ENCODE measurements at places on chromosomes 13 and 19.

GRCh38 chr13:47036294-47037008 is 139.6 kb upstream of the HTR2A start:
- DNase-seq = no peak

DNA sequence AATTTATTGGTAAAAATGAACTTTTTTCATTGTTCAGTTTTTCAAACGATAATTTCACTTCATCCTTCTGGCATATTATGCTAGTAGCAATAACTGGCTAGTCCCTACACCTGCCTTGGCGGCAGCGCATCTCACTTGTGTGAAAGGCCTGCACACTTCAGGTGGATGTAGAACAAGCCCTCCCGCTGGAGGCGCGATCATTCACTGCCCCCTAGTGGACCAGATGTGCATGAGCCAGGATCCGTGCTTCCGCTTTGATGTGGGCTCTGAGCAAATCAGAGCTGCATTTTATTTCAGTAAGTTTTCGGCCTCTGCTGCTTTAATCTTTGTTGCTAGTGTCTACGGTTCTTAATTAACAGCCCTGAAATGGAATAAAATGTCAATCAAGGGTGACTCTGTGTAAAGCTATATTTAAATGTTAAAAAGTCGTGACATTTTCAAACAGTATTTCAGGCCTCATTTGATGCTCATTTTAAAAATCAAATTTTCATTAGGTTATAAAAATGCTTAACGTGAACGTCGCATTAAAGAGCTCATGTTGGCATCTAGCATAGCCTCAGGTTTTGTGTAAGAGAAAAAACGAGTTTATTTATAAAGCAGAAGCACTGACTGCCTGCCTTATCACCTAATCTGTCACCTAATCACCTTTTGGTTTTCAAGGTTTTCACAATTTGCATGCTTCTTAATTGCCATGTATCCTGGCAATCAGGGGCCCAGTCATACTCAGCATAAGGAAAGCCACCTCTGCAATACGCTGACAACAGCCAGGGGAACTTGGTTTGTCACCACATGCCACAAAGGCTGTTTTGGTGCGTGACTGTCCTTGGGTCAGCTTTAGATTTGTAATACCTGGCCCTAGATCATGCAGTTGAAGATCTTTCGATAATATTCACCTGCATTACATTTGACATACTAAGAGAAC is 112.2 kb downstream of the TEX26 start:
- DNase-seq = peak; percentile 90

DNA sequence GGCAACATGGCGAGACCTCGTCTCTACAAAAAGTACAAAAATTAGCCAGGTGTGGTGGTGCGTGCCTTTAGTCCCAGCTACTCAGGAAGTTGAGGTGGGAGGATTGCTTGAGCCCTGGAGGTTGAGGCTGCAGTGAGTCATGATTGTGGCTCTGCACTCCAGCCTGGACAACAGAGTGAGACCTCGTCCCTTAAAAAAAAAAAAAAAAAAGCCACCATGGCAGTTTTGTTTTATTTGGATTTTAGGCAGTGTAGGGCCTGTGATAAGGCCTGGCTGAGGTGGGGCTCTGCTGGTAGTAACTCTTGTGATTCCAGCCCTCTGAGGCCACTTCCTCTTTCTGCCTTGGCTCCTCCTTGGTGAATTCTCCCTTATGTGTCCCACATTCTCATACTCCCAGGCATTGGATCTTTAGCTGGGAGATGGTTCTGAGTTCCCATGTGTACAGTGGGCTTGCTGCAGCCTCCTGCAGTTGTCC is 39.2 kb downstream of the GATAD2A start:
- DNase-seq = peak; percentile 66

GRCh38 chr13:97018029-97018819 is 23.9 kb upstream of the OXGR1 start:
- DNase-seq = no peak

GRCh38 chr13:50320271-50320862 is 305.1 kb downstream of the KCNRG start:
- no peak for DNase-seq

- no peak for DNase-seq
These were observed 34.2 kb downstream of the GPR42 start for GRCh38 chr19:35404879-35405622.

DNA sequence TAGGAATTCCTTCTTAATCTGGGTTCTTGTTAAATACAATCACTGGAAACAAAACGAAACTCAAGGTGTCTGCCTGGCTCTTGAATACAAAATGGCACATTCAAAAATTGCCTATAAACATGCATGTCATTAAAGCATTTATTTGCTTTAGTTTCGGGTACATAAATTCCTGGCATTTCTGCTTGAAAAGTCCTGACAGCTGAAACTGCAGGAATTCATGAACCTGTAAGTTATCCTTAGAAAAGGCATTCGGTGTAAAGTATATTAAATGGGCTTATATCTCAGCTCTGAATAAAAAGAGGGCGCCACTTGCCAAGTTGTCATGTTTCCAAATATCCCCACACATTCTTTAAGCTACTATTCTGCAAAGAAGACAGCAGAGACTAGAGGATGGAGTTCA is 32.9 kb downstream of the RXFP2 start:
- no peak for DNase-seq

DNA sequence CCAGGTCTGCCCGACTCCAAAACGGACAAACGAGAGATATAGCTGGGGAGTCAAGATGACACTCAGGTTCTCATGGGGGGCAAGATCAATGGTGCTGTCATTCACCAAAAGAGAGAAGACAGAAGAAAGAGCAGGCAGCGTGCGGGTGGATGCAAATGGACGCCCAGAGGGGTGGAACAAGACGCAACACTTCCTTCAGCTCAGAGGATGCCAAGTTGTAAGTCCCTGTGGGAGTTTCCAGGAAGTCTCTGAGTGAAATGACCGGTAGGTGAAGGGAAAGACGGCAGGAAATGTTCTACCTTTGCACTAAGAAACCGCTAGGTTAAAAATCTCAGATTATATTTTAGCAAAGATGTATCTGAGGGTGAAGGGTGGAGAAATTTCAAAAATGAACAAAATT is 26.5 kb downstream of the TUBGCP3 start:
- no peak for DNase-seq

GRCh38 chr13:75050419-75051046 is 431.4 kb downstream of the TBC1D4 start:
- no peak for DNase-seq

DNA sequence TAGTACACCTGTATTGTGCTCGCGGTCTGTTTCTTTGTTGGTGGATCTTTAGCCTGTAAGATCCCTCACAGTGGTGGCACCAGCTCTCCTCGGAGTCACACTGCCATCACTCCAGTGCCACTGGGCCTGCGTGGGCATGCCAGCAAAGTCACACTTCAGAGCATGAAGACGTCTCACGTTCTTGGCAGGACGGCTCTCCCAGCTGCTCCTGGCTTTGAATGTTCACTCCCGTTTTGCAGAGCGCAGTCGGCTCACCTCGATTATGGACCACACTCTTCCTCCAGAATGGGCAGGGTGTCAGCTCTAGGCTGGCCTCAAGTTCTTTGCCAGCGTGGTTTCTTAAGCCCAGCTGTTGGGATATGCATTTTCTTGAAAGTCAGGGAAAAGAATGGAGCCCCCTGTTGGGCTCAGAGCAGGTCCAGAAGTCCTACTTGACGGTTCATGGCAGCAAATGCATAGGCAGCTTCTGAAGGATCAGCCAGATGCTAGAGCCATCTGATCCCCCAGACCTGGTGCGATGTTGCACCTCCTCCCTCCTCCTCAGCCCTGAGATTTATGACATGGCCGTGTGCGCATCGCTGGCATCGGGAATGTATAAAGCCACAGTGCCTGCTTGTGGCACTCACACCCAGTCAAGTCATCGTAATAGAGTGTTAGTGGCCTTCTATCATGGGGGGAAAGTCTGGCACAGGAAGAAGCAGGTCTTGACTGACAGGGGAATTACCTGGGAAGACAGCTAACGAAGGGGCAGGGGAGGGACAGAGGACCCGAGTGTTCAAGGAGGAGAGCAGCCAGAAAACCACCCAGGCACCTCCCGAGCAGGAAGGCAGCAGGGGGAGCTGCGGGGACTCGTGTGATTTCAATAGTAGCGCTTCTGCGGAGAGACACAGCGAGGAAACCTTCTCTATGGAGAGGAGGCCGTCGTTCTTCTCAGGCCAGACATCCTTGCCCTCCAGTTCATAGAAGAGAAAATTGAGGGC is 40.2 kb upstream of the NPAS1 start:
- DNase-seq = no peak

DNA sequence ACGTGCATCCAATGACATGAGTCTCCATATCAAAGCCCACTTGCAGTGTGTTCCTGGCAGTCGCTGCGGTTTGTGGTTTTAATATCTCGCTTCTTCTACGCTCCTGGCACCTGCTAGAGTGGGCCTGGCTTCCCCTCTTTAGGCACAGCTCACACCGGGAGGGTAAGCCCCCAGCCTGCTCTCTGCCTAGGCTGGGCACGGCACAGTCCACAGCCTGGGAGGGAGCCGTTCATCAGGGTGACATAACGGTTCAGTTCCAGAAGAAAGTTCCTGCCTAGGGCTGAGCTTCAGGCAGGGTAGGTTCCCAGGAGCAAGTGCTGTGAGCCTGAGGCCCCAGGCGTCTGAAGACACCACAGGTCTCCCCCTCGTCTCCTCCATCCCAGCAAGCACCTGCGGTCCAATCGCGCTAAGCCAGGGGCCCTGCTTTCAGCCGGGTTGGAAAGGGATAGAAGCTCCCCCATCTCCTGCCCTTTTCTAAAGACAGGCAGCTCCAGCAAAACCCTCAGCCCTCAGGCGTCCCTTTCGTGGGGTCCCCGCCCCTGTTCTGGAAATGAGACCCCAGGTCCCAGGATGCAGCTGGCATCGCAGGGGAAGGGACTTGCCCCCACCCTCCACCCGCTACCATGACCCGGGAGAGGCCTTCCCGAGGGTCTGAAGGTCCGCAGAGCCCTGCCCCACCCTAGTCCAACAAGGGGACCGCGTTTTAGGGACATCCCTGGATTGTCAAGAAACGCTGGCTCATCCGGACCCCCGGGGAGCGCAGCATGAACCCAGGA is 121.6 kb upstream of the ZNF507 start:
- no peak for DNase-seq

GRCh38 chr19:8700956-8701355 is 2.4 kb upstream of the ACTL9 start:
- no peak for DNase-seq

- no peak for DNase-seq
These were observed 5.7 kb upstream of the PEX11G start for GRCh38 chr19:7494416-7495098.

- DNase-seq = no peak
These were observed 342.7 kb downstream of the TBC1D4 start for GRCh38 chr13:75139291-75139690.

DNA sequence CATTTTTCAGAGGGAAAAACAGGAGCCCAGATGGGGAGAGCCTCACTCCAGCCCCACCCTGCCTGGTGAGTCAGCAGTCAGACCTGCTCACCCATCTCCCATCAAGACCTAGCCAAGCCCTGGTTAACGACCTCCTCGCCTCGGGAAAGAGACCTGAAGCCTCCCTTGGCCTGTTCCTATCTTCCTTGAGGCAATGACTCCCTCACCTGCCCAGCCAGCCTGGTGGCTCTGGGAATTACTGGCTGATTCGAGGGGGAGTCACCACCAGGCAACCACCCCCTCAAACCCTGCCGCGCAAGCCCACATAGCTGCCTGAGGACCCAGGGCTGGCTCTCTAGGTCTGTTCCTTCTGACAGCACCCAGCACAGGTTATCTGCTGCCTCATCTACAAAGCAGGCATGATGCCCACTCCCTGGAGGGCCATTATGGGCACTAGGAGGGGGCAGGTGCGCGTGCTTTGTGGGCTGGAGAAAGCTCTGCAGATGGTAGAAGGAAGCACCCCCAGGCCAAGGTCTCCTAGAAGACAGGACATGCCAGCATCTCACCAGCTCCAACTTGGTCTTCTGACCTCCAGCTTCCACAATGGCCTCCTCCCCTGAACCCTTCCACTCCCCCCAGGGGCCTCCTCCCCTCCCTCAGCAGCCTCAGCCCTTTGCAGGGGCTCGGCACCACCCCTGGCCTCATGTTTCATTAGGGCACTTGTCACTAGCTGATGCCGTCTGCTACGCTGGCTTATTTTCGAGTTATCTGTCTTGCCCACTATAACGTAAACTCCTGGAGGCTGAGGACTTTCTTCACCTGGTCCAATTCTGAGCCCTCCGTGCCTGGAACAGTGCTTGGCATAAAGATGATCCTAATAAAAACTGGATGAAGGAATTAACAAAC is 10.4 kb downstream of the DEDD2 start:
- DNase-seq = no peak

DNA sequence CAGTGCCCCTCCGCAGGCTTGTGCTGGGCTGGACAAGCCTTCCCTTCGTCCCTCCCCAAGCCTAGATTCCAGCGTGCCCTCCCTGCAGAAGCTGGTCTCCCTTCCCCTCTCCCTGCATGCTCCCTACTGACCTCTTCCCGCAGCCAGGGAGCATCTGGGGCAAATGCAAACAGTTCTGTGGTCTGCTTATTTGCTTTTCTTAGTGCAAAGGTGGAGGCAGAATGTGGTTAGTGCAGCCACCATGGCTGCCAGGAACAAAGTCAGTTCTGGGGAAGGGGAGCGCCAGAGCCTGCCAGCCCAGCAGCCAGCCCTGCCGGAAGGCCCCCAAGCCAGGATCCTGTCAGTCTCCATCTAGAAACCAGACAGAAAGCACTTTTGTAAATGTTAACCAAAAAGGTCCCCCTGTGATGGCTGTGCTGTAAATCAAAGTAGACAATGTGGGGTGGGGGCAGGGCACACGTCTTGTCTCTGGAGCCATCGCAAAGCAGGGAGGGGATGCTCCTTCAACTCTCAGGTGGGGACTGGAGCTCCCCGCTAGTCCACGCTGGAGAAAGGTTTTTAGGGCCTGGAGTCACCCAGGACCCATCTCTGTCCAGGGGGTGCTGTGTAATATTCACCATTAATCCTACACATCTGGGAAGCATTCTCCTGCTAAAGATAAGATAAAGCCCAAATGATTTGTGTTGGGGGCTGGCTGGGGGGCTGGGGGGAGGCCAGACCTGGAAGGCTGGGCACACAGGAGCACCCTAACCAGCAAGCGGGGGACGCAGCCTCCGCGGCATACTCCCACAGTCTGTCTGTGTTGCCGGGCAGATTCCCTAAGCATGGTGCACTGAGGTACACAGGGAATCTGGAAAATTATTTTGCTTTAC is 30.9 kb downstream of the SERP2 start:
- DNase-seq = no peak

DNA sequence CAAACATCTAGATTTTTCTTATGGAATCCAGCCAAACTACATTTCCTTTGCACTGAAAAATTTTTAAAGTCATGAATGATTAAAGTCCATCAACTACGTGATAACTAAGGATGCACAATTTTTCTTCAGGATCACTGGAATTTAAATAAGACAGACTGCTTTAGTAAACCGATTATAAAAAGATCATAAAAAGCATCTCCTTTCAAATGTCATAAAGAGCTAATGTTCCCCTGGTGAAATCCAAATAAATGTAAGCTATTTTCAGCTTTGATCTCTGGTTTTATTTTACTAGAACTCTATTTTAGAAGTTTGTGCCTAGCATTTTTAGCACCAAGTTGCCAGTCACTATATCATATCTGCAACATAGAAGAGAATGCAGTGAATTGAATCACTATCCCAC is 460.8 kb downstream of the RFC3 start:
- no peak for DNase-seq

DNA sequence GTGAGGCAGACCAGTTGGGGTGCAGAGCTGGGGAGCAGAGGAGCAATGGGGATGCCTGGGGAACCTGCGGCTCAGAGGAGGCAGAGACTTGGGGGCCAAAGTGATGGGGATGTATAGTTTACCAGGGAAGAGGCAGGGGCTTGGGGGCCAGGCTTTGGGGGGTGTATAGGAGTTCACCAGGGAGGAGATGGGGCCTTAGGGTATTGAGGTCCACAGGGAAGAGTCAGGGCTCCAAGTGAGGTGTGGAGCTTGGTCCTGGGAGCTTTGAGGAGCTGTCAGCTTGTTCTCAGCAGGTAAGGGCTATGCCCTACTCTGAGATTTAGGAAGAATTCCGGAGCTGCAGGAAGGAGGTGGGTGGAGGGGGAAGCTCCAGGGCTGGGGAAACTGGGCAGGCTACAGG is 10.8 kb downstream of the TNFAIP8L1 start:
- DNase-seq = no peak
